Heart right ventricle (tissue), 16 donors: ENCODE measurements at places on chromosomes 6 and 20. TPM values are rescaled to one million over a fixed set of nuclear protein-coding genes. Genes with fewer than 3 reads are reported as not detected.
A peak's percentile ranks its signal among the peaks of the same experiment; 100 is the strongest.

DNA sequence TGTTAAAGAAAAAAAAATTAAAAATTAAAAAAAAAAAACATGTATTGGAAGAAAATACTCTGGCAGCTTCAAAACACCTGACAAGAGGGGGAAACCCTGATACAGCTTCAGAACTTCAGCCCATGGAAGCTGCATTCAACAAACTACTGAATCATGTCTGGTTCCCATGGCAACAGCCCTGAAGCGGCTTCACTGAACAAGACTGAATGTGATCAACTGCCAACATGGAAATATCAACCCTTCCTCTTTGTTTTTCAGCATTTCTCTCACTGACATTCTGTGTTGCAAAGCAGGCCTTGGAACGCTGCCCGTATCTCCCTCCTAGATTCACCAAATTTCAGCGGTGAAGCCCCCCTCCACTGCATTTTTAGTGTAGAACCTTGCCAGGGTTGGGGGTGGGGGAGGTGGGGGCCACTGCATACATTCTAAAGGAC, 91.3 kb upstream of the SHLD1 start:
- no peak overlapping the region for H3K4me3 ChIP-seq
- H3K27ac ChIP-seq = peak overlapping the region; percentile 61
- H3K36me3 ChIP-seq = no peaks in the 10 kb centered on the region
- no peaks in the 10 kb centered on the region for H3K27me3 ChIP-seq
- H3K4me1 ChIP-seq = peaks cover 9% of the 10 kb centered on the region
- peak; percentile 33 for DNase-seq

DNA sequence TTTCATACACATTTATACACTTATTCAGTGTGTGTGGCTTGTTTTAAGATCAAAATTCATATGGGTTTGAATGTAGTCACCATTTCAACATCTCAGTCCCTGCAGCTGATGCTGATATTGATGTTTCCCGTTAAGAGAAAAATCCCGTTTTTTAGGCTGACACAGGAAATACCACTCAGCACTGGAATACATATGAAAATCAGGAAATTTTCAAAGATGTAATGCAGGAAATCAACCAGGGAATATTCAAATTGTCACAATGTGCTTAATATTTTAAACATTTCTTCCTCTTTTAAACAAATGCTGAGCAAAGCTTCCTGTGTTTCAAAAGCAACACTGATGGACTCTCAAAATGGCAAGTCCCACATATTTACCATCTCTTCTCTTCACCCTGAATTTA, 94.5 kb upstream of the MARCKS start:
- no peak overlapping the region for H3K4me3 ChIP-seq
- no peak overlapping the region for H3K27ac ChIP-seq
- DNase-seq = no peak

DNA sequence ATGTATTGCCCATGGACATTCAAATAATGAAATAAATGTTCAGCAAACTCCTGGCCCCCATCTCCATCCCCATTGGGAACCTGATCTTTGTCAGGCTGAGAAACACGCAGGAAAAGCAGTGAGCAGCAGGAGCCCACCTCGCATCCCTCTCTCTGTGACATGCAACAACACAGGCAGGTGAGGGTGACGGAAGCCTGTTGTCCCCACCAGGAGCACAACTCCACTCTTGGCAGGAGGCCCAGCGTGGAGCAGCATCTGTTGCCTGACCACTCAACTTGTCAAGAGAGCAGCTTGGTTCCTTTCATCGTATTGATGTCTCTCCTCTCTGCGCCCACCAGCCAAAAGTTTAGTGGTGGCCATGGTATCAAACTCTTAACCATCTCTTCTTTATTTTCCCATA, 586.9 kb upstream of the ARID1B start:
- DNase-seq = no peak
- H3K4me1 ChIP-seq = no peaks in the 10 kb centered on the region
- H3K27ac ChIP-seq = no peak overlapping the region
- no peaks in the 10 kb centered on the region for H3K27me3 ChIP-seq
- no peak overlapping the region for H3K4me3 ChIP-seq

Gene BTN3A1
- total RNA-seq = 44.3 TPM

Gene B3GALT4
- total RNA-seq = 5.3 TPM

Gene COL20A1
- 0.30 TPM for total RNA-seq

Gene ZNF311
- total RNA-seq = 0.23 TPM
